ENCODE measurements at places on chromosomes 5 and 9.
A peak's percentile ranks its signal among the peaks of the same experiment; 100 is the strongest.

DNA sequence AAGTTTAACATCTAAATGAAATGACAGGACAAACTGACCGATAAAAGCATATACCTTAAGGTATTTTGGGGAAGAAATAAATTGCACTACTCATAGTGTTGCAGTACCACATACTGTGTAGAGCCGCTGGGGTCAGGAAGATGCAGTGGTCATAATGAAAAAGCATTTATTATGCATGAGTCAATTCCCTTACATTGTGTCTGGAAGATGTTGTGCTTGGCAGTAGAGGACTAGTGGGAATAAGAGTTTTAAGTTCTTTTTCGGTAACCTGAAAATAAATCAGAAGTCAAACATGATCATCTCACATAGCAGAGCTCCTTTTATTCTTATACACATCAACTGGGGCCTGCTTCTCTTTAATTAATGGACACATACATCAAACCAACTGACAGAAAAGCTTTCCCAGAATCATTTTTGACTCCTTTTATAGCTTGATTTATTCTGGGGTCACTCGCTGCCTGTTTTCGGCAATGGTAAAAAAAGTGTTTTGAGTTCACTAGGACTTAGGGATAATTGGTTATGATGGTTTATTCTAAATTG is 262.5 kb upstream of the CHD1 start:
- DNase-seq: no peak

DNA sequence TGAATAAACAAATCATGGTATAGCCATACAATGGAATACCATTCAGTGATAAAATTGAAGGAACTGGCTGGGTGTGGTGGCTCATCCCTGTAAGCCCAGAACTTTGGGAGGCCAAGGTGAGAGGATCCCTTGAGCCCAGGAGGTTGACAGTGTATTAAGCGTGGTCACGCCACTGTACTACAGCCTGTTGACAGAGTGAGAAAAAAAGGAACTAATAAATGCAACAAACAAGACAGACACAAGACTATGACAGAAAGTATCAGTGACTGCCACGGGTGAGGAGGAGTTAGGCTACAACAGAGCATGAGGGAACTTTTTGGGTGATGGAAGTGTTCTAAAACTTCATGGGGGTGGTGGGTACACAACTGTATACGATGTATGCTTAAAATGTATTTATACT is 2.2 kb downstream of the FNIP1 start:
- DNase-seq: no peak

- DNase-seq: no peak
Observed at GRCh38 chr5:76662521-76662920, 39.3 kb upstream of the F2RL2 start.

GRCh38 chr5:158514986-158515359 is 584.7 kb downstream of the EBF1 start:
- DNase-seq: no peak

GRCh38 chr5:146553446-146553845 is 37.5 kb upstream of the GPR151 start:
- DNase-seq: no peak

DNA sequence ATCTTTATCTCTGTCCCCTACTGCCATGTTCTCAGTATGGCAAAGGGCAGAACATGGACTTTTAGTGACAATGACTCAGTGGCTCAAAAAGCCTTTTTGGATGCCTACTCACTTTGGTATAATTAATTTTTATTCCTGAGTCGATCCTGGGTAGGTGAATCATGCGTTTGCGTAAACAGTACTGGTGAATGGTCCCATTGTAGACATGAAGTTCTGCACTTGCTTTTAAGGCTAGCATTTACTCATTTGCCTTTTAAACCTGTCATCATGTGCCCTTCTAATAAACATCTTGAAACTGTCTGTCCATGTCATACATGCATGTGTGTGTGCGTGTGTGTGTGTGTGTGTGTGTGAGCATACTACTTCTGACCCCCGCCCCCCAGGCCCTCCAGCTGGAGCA is 223.0 kb downstream of the AUH start:
- DNase-seq: no peak

- DNase-seq: no peak
Observed at GRCh38 chr9:136840140-136840876, 2.0 kb upstream of the AJM1 start.

- no peak for DNase-seq
Observed at GRCh38 chr5:171945066-171945465, 61.4 kb downstream of the FBXW11 start.

GRCh38 chr9:74555565-74555964 is 58.4 kb downstream of the RORB start:
- no peak for DNase-seq

DNA sequence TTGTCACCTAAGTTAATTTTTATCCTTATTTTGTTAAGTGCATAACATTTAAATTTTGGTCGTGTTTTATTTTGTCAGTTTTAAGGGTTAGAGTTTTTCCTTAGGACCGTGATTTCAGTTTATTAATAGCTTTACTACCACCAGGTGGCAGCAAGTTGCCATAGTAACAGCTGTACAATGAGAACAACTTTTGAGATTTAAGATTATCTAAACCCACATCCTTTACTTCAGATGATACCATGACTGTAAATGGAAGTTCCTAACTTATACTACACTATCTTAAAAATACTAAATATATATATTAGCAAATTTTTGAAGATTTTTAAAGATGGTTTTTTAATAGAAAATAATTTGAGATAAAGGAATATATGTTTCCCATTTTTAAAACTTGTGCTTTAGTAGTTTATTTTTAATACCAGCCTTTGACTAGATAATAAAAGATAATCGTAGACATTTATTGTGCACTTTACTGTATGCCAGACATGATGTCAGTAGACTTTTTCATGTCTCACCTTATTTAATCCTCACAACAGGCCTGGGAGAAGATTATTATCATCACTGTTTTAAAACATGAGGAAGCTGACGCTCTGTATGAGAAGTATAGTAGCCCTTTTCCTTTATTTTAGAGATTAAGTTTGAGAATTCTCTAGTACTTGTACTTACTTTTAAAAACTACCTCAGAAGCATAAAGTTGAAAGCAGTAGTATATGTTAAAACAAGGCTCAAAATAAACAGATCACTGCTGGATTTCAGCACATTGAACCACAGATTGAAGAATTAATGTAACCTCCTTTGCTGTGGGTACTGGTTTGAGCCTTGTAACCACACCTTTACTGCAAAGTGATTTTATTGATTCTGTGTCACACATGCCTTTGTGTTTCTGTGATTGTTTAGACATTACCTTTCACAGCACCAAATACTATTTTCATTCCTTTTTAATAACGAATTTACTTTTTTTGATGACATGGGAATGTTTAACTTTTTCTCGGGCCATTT is 27.5 kb downstream of the SREK1 start:
- peak; percentile 11 for DNase-seq

- no peak for DNase-seq
Observed at GRCh38 chr5:77177576-77177975, 32.9 kb upstream of the PDE8B start.

DNA sequence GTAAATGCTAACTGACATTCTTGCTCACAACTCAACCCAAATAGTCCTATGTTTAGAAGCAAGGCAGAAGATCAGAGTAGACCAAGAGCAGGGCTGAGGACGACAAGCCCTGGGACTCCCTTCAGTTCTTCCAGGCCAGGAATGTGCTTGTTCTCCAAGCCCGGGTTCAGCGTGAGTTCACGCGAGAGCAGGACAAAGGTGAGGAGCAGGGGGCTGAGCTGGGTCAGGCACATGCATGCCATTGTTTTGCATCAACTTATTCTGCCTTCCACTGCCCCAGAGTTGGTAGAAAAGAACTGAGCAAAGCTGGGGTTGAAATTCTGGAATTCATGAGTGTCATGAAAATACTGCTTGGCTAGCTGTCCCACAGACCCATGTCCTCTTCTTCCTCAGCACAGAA is 206.5 kb downstream of the PAX5 start:
- DNase-seq: no peak

GRCh38 chr9:93390953-93391515 is 60.5 kb upstream of the FAM120A start:
- no peak for DNase-seq

DNA sequence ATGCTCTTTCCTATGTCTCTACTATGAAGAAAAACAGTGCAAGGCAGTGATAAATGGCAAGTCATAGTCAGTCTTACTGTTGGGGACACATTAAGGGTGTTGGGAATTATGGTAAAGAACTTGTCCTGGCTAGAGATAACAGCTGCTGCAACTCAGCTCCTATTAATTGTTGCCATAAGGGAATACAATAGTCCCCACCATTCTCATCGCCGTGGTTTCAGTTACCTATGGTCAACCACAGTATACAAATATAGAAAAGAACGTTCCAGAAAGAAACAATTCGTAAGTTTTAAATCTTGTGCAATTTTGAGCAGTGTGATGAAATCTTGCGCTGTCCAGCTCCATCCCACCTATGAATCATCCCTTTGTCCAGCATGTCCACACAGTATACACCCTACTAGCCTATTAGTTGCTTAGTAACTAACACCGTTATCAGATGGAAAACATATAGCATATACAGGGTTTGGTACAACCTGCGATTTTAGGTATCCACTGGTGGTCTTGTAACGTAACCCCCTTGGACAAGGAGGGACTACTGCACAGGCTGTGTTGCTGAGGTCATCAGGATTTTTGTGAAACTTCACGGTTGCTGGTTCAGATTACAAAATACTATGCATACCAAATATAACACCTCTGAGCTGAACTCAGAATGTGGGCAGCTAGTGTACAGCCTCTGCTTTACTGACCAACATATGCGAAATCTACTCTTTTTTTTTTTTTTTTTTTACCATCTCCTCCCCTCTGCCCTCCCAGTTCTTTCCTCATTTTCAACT is 53.5 kb downstream of the ZFR start:
- DNase-seq: no peak

DNA sequence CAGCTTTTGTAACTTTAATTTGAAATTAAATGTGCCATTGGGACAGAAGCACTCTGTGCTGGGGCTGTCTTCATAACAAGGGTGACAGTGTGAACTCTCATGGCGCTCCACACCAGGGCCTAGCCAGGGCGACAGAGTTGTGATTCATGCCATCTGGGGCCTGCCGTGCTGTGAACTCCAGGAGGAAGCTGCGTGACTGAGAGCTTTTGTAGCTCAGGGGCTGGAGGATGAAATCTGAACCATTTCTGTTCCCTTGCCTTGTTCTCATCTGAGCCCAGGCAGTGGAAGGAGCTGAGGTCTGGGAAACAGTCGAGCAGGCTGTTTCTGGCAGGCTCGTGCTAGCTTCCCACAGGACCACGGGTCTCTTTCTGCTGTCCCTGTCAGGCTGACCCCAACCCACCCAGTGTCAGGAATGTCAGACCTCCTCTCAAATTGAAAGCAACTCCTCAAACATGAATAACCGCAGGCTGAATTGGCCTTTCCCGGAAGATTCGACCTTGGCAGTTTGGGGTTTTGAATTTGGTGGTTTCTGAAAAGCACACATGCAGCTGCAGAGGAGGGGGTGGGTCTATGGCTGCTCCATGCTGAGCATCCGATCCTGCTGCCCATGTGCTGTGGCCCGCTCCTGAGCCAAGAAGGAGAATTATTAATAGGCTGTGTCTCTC is 69.2 kb upstream of the RPS23 start:
- no peak for DNase-seq

GRCh38 chr5:111948092-111948841 is 191.3 kb upstream of the NREP start:
- no peak for DNase-seq

GRCh38 chr9:4365055-4365454 is 65.2 kb upstream of the GLIS3 start:
- no peak for DNase-seq

DNA sequence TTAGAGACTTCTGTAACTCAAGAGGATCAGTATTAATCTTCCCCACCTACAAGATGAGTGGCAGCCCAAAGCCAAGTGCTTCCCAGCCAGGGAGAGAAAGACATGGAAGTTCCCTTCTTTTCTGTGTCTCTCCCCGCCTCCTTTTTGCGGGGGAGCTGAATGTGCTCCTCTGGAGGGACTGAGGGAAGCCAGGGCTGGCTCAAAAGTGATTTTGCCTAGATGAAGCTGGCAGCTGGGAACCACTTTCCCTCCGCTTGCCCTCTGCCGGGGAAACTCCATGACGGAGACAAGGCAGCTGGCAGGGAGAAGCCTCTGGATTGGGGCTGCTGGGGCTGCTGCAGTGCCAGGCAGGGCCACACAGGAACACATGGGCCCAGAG is 24.4 kb downstream of the EGR1 start:
- no peak for DNase-seq

DNA sequence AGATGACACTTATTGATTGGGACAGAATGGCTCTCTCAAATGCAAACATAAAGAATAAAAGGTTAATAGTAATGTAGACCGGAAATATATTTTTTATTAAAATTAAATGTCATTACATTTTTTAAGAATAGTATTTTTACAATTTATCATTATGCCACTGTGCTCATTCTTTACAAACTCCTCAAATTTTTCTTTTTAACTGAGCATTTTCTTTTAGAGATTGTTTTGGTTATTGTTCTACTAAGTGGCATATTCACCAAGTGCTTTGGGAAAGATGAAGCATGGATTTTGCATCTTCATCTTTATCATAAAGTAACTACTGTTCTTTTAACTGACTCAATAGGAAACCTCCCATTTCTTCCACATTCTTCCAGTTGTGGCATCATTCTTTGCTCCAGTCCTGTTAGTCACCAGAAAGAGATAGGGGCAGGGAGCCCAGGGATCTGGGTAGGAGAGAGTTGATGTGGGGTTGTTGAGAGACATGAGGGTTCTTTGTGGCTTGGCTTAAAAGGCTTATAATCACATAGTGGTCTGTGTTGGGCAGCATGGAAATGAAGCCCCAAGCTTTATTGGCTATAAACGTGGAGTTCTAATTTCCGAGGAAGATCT is 69.8 kb downstream of the SYK start:
- DNase-seq: no peak

DNA sequence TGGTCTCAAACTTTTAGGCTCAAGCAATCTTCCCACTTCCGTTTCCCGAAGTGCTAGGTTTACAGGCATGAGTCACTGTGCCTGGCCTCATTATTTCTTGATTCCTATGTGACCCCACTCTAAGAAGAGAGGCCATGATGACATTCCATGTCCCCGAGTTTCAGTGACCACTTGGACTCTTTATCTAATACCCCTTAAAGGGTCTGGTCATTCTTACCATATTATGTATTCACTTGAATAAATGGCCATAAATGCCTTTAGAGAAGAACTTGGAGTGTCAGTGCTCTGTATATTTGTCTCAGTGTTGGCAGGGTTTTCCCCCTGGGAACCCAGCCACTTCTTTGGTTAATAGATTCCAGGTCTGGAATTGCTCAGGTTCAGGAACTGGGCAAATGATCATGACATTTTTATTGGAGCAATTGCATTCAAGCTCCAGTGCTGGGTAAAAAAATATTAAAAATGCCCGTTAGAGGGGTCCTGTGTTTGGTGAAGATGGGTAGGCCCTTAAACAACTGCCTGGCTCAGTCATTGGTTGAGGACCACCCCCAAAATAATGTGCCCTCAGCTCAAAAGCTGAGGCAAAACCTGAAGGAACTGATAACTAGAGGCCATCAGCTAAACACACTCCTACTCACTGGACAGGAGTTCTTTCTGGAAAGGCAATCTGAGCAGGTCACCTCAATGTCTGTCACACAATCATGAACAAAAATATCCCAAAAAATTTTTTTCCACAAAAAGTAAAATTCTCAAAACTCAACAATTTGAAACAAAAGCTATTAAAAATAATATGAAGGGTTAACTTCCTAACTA is 186.6 kb upstream of the ZNF608 start:
- no peak for DNase-seq

GRCh38 chr5:7916171-7916804 is 47.3 kb downstream of the MTRR start:
- no peak for DNase-seq

Measured in stimulated activated CD8-positive, alpha-beta memory T cell treated with anti-CD3 and anti-CD28 coated beads, Interleukin-7, amount 100 ng/mL, for 4 hours (primary cell).